ENCODE measurements at places on chromosomes 1 and 21.

GRCh38 chr1:203519896-203520295, 25.9 kb downstream of the OPTC start:
- no peak for DNase-seq

- DNase-seq = no peak
Measured at GRCh38 chr21:33932731-33933130, 17.1 kb upstream of the ATP5PO start.

DNA sequence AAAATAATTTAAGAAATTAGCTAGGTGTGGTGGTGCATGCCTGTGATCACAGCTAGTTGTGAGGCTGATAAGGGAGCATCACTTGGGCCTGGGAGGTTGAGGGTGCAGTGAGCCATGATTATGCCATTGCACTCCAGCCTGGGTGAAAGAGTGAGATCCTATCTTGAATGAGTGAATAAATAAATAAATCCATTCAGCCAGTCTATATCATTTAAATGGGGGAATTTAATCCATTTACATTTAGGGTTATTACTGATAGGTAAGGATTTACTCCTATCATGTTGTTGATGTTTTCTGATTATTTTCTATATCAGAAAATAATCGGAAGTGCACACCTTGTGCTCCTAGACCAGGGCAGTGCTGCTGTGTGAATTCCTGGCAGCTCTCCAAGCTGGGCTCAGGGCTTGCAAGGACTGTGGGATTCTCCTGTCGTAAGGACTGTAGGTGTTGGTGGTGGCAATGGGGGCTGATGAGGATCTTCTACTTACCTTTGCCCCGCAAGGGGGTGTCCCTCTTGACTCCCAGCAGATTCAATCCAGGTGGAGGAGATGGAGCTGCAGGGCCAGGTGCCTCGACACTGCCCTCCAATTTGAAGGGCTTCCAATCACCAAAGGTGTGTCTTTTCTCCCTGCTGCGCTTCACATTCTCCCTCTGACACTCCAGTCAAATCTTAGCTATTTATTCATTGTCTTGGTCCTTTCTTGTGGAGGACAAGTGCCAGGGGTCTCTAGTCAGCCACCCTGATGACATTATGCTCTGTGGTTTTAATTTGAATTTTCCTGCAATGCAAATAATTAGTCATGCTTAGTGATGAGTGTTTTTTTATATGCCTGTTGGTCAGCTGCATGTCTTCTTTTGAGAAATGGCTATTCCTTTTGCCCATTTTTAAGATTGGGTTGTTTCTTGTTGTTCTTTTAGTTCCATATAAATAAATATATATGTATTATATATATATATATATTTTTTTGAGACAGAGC, 14.1 kb upstream of the TRAPPC10 start:
- no peak for DNase-seq

GRCh38 chr1:221732052-221732451, 9.8 kb downstream of the DUSP10 start:
- DNase-seq = no peak

DNA sequence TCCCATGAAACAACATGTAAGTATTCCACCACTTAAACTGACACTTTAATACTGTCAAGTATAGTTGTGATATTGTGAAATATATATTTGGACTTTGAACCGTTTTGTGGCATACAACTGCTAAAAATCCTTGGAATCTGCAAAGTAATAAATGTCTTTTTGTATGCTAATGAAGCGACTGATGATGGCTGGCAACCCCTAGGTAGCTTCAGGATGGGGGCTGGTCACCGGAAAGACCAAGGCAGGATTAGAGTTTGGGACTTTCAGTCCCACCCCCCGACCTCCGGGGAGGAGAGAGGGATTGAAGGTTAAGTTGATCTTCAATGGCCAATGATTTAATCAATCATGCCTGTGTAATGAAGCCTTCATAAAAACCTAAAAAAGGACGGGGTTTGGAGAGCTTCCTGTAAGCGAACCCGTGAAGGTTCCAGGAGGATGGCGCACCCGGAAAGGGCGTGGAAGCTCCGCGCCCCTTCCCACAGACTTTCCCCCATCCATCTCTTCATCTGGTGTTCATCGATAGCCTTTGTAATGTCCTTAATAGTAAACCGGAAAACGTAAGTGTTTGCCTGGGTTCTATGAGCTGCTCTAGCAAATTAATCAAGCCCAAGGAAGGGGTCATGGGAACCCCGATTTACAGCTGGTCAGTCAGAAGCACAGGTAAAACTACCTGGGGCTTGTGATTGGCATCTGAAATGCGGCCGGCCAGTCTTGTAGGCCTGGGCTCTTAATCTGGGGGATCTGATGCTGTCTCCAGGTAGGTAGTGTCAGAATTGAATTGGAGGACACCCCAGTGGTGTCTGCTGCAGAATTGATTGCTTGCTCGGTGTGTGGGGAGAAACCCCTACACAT, 1.8 kb upstream of the ZNF281 start:
- DNase-seq = no peak

- DNase-seq = no peak
Measured at GRCh38 chr1:206826394-206826793, 39.0 kb upstream of the IL20 start.

GRCh38 chr1:171037626-171038025, 53.1 kb upstream of the FMO3 start:
- no peak for DNase-seq

DNA sequence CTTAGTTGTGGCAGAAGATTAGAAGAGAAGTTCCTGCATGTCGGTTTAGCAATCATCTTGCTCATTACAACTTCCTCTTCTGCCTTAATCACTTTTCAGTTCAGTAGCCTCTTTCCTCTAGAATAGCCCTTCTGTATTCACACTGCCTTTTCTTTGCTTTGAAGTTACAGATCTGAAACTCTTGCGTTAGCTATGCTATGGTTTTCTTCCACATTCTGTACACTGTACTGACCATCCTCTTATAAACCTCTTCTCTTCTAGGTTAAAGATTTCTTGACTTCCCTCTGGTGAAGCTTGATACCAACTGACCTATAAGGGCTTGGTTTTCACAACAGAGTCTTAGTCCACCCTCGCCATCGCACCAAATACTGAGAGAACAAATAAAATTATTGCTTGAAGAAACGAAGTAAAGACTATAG, 35.0 kb downstream of the C21orf91 start:
- DNase-seq = no peak

DNA sequence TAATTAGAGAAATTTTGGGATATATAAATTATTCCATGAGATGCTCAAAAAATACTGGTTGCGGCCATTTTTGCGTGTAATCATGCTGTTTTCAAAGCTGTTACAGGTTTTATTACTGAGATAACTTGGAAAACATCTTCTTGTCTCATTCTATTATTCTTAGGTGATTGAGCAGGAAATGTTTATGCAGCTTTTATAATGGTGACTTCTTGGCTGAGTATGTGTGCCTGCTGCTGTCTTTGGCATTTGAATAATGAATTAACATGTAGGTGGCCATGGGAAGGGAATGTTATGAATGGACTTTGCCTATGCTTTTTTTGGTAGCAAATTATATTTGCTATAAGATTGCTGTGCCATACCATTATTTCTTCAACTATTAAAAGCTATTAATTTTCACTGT, 52.5 kb downstream of the RASAL2 start:
- no peak for DNase-seq

DNA sequence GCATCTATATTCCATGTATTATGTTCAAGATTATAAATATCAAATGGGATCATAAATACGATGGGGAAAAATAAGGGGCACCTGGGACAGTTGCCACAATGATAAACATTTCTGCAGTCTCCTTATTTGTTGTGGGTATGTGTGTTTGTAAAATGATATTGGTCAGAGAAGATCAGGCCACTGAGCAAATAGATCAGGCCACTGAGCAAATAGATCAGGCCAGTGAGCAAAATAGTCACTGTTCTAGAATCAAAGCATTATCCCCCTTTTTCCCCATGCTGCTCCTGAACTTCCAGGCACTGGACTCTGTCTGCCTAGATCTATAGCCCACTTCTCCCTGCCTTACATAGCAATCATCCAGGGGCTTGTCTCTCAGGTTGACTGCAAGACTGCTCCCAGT, 599.8 kb upstream of the USP24 start:
- DNase-seq = no peak

DNA sequence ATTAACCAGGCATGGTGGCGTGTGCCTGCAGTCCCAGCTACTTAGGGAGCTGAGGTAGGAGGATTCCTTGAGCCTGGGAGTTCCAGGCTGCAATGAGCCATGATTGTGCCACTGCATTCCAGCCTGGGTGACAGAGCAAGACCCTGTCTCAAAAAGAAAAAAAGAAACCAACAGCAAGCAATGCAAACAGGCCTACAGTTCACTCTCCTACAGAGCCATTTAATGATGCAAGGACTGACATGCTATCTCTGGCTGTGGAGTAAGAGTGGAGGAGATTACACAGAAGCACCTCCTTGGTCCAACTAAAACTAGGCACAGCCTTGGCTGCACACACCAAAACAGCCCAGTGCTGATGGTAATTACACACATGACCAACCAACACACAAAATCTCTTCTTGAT, 127.5 kb upstream of the SOD1 start:
- no peak for DNase-seq

DNA sequence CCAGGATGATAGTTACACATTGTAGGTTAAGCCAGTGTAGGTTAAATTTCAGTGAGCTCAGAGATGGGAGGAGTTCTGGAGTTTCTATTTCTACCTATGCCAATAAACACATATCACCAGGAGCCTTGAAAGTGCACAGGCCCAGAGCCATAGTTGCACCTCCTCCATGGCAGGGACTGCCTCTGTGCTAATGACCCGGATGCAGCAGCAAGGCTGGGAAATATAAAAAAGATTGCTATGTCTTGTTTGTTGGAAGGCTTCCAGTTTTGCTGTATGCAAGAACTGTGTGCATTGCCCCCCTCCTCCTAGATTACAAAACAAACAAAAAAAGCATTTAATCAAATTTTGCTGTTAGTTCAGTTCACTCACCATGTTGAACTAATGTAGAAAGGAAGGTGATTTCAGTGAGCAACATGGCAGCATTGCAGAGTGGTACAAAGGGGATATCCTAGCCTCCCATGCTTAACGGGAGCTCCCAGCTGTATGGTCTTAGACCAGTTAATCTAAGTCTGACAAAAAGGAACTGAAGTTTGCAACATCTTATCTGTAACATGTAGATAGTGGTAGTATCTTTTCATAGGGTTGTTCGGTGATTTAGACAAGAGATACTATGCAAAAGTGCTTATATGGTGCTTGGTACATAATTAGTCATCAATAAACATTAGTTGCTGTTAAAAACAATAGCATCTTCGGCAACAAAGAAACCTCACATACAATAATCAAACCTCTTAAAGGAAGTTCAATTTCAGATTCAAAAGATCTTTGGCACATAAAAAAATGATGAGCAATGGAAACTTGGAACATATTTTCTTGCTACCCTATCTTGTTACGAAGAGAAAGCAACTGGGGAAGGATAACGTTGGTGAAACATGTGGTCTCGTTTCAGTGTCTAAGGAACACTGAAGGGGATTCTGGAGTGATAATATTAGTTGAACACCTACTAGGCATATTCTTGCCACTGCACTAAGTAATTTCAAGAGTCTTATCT, 309.5 kb downstream of the ASTN1 start:
- no peak for DNase-seq

DNA sequence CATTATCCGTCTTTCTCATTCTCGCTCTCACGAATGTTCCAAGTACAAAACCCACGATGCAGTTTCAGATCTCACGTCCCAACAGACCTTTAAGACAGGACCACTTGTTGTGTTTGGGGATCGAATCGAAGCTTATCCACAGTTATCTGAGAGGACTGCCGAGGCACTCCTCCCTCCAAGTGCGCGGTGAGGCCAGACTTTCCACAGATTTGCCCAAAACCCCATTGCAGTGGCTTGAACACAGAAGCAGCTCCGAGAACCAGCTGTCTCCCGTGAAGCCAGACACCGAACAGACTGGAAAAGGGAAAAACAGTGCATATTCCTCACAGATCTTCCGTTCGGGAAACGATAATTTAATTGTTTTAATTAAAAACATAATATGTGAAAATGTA, 46.5 kb upstream of the COL6A2 start:
- DNase-seq = no peak

DNA sequence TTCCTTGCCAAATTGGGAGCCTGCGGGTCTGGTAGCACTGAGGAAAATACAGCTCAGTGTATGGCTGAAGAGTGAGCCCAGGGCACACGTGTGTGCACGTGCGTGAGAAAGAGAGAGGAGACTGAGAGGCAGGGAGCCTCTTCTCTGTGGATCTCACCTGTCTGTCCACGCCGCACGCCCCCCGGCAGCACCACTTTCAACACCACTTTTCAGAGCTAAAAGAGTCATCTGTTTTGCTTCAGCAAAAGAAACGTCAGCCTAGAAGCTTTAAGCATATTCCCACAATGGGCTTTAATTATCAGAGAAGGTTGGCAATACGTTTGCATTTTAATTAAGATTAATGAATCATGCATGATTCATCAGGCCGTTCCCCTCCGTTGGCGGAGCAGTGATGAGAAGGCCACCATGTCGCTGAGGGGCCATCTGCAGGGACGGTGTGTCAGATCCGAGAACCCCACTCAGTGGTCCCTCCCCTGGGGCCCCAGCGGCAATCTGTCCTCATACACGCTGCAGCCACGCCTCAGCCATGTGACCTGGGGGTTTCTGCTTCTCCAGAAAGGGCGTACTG, 56.8 kb downstream of the SIK1 start:
- no peak for DNase-seq

DNA sequence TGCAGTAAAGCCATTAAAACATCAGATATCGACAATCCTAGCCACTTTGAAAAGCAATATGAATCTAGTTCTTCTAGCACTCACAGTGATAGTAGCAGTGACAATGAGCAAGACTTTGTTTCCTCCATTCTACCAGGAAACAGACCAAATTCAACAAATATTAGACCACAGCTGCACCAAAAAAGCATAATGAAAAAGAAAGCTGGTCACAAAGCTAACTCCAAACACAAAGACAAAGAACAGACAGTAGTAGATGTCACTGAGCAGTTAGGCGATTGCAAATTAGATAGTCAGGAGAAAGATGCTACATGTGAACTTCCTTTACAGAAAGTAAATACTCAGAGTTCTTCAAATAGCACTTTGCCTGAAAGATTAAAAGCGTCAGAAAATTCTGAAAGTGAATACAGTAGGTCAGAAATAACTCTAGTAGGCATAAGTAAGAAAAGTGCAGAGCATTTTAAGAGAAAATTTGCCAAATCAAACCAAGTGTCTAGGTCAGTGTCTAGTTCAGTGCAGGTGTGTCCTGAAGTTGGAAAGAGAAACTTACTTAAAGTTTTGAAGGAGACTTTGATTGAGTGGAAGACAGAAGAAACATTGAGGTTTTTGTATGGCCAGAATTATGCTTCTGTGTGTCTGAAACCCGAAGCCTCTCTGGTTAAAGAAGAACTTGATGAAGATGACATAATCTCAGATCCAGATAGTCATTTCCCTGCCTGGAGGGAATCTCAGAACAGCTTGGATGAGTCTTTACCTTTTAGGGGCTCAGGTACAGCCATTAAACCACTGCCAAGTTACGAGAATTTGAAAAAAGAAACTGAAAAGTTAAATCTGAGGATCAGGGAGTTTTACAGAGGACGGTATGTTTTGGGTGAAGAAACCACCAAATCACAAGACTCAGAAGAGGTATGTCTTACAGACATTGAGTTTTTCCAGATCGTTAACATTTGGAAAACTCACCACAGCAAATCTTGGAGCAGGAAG, 24.9 kb downstream of the RPAP2 start:
- DNase-seq = no peak
